ENCODE measurements at places on chromosomes 12 and 14. TPM values are rescaled to one million over a fixed set of nuclear protein-coding genes. Genes with fewer than 3 reads are reported as not detected.

Gene L2HGDH
- 9.1 TPM for total RNA-seq

Gene TFCP2
- total RNA-seq, result 14.2 TPM

Gene TAS2R19
- not detected for total RNA-seq

Gene RNASE7
- not detected for total RNA-seq

Gene PLA2G1B
- total RNA-seq, result not detected

Gene WNT1
- not detected for total RNA-seq

Gene TCP11L2
- total RNA-seq, result 44.4 TPM

Gene P2RX7
- total RNA-seq, result 0.35 TPM

Gene KRT6C
- total RNA-seq, result not detected

Gene NOS1
- 39.9 TPM for total RNA-seq

Gene SLC2A3
- 21.7 TPM for total RNA-seq

Gene FAM222A
- 8.5 TPM for total RNA-seq

Gene OR4E2
- total RNA-seq, result not detected

Gene KRT82
- total RNA-seq, result not detected

Gene AMHR2
- total RNA-seq, result 1.0 TPM

Gene CD27
- not detected for total RNA-seq

Gene LYZ
- total RNA-seq, result 13.8 TPM

Gene EPS8
- total RNA-seq, result 26.8 TPM

Gene SDSL
- 0.98 TPM for total RNA-seq

All from gastrocnemius medialis (tissue), 4 donors.